NCI-H524 treated with DMSO at 0.1 percent for 48 hours (cell line): ENCODE measurements at places on chromosomes 2 and 18.

- no peak for DNase-seq
Measured at GRCh38 chr2:74026687-74027241, 42.1 kb downstream of the TET3 start.

GRCh38 chr2:205806143-205806905 lies 124.0 kb downstream of the NRP2 start:
- no peak for DNase-seq

GRCh38 chr2:18980104-18980785 lies 378.2 kb downstream of the OSR1 start:
- no peak for DNase-seq

- no peak for DNase-seq
Measured at GRCh38 chr2:17263570-17263968, 254.7 kb downstream of the RAD51AP2 start.

- no peak for DNase-seq
Measured at GRCh38 chr2:100317634-100318033, 4.7 kb downstream of the LONRF2 start.

DNA sequence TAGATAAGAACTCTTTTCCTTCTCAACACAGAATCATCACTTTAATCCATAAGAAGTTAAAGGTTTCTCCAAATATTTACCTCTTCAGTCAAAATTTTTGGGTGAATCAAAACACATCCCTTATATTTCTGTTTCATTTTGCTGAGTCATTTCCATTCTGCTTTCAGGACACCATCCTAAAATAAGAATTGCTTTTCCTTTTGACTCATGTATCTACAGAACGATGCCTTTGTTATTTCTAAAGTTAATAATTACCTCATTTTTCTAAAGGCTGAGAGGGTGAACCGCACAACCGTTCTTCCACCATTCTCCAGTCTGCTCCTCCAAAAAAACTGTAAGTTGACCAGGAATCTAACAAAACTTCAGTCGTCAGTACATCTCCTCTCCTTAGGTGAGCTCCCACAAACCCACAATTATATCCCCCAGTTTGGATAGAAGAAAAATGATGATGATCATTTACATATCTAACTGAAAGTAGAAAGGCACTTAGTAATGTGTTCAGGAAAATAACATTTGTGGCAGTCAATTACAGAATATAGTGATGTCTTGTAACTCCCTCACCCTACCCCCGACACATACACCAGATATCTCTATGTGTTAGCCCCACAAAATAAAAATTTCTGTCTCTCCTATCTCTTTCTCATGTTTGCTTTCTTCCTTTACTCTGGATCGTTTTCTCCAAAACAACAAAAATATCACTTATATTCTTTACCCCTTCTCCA lies 162.5 kb downstream of the RAD51AP2 start:
- DNase-seq, result no peak

DNA sequence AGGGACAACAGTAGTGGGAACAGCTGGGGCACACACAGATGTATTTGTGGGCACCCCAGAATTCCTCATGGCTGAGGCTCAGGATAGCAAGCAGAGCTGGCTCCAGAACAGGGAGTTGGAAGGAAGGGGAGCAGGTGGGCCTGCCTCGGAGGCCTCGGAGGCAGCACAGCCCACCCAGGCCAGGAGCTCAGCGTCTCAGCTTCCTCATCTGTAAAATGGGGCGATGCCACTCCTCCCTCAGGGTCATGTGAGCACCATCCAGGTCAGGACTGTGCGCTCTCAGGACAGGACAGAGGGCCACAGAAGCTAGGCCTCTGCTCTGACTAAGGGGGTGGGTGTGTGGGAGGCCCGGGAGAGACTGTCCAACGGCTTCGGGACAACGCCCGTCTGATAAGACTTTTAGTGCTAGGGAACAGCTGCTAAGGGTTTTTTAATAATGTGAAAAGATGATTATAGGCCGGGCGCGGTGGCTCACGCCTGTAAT lies 106.2 kb downstream of the HDAC4 start:
- DNase-seq, result no peak

DNA sequence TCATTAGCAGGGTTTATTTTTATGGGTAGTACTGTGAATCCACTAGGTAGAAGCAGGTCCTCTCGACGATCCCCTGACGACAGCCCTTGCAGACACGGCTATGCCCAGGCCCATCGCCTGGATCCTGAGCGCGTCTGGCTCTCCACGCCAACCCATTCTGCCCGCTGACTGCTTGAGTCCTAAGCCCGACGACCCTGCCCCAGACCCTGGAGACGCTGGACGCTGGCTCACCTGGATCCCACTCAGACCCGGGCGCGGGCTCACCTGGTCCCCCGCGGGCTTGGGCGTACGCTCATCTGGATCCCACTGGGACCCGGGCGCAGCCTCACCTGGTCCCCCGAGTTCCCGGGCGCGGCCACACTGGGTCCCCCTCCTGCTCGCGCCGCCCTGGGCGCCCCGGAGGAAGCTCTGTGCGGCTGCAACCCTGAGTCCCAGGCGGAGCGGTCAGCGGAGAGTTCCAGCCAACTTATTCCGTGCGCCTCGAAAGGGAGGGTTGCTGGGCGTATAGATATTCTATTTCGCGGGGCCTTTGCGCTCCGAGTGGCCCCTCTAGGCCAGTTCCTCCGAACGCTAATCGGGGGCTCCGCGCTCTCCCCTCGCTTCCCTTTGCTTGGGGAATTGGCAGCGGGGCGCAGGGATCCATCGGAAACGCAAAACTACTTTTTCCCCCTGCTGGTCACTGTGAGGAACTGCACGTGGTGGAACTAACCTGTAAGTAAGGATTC lies 22.4 kb upstream of the RMP24 start:
- DNase-seq, result peak; percentile 25

DNA sequence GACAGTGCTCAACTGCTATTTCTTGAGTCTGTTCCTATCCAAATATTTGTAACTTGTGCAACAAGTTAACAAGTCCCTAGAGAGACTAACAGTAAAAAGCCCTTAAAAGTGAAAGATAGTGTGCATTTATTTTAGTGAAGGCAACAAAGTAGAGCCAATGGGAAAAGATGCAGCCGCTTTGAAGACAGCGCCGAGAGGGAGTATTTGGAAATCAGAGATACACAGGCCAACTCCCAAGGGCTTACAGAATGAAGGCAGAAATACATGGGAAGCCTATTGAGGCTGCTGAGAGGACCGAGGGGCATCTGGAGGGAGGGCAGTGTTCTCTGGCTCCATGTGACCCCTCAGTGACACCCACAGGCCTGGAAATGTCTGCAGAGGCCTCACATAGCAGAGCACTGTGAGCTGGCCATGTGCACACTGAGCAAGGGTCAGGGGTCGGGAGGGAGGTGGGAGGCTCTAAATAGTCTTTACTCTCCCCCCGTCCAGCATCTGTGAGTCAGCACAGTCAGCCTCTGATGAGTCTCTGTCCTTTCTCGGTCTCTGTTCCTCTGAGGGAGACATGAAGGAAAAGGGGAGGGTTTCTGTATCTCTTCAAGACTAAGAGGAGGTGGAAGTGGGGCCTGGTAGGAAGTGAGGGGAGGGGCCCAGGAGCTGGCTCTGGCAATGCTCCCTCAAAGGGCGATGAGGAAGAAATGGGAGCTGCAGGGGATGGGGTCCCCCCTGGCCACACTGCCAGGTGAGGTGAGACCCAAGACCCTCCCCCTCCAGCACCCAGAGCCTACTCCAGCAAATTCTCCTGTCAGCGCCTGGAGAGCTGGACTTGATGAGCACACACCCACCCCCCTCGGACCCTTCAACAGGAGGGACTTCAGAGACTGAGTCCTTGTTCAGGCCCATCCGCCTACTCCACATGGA lies 133.6 kb downstream of the SP3 start:
- no peak for DNase-seq

DNA sequence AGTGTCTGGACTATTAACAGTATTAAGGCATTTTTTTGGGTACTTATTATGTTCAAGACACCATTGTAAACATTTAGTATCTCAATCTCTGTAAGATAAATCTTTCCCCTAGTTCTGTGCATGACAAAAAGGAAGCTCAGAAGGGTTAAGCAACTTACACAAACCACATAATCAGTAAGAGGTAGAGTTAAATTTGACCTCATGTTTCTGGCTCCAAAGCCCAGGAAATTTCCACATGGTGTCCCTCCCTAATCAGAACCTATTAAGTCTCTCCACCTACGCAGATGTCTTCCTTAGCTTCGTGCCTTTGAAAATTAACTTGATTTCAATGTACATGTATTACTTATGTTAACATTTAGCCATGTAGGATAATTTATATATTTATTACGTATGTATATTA lies 2.0 kb downstream of the MFSD6 start:
- no peak for DNase-seq

DNA sequence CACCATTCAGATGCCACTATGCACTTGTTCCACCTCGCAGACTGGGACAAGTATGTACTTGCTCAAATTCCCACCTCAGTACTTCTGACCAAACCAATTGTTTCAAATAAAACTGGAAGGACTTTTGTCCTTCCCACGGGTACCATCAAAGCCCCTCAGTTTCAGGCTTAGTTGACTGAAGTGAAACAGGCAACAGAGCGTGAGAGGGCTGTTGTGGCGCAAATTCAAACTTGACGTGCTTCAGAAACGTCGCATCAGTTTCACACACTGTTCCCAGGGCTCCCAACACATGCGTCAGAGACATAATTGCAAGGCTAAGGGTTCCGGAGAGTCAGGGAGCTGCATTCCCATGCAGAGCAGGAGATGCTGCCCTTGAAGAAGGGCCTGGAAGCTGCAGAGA lies 33.7 kb downstream of the RNF152 start:
- no peak for DNase-seq

GRCh38 chr2:162795312-162795711 lies 43.3 kb downstream of the KCNH7 start:
- DNase-seq, result no peak

DNA sequence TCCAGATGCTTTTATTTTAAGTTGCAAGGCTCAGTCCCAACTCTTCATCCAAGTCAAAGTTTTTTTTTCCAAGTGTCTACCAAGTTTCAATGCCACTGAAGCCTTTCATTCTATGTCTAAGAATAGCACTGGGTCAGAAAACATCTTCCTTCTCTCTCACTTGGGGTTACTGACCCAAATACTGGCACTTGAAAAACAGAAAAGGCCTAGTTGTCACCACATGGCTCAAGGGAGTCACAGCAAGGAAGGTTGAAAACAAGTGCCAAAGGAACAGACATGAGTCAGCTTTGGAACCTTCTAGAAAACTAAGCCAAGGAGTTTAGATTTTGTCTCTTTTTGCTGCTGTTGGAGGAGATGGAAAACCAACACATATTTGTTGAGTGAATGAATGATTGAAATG lies 146.5 kb downstream of the COPS8 start:
- DNase-seq, result no peak

GRCh38 chr18:47795434-47795814 lies 135.0 kb downstream of the SMAD2 start:
- no peak for DNase-seq

GRCh38 chr18:72878143-72878542 lies 10.4 kb upstream of the NETO1 start:
- DNase-seq, result no peak

- no peak for DNase-seq
Measured at GRCh38 chr2:42861321-42861720, 68.9 kb upstream of the HAAO start.

DNA sequence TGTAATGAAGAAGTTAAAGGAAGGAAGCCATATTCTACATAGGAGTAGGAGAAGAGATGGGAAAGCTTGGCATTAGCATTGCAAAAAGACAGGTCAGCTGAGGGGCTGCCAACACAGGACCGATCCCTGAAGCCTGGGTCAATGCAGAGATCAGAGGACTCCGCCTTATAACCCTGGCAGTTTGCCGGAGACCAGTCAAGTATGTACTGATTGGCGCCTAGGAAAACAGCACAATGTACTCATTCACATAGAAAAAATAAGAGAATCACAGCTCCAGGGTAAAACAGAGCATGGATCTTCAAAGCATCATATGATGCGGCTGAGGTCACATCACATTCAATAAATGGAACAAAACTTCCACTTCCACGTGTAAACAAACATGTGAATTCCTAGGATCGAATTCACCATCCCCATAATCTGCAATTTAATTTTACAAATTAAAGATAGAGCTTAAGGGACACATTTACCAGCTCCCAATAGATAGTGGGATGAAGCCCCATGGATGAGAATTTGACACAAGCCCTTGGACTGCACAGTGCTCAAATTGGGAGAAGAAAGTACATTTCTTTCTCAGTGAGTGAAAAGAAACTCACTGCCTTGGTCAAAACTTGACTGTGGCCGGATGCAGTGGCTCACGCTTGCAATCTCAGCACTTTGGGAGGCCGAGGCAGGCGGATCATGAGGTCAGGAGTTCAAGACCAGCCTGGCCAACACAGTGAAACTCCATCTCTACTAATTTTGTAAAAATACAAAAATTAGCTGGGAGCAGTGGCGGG lies 135.0 kb upstream of the KLHL14 start:
- no peak for DNase-seq
